Activated CD4-positive, alpha-beta memory T cell treated with anti-CD3 and anti-CD28 coated beads, Interleukin-2, amount 10 ng/mL, durations not matched to agents 7 days and 5 days (primary cell): ENCODE measurements at places on chromosomes 13 and 19.

DNA sequence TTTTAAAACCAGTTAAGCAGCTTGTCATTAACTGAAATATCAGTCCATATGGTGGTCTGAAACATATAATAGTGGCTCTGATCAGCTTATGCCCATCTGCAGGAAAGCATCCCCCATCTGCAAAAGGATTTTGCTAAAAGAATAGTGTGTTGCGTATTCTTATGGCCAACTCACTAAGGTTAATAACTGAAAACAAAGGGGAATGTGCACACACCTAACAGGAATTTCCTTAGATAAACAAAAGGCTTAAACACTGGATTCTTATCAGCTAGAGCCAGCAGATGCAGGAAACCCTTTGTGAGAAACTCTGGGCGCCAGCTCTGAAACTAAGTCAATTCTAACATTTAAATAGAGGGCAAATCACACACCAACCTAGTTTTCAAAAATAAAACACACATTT, 22.1 kb downstream of the VPS36 start:
- DNase-seq, result no peak
- H3K36me3 ChIP-seq, result peaks cover 49% of the 10 kb centered on the region
- H3K27ac ChIP-seq, result no peak overlapping the region
- H3K4me3 ChIP-seq, result no peak overlapping the region
- H3K4me1 ChIP-seq, result no peaks in the 10 kb centered on the region

DNA sequence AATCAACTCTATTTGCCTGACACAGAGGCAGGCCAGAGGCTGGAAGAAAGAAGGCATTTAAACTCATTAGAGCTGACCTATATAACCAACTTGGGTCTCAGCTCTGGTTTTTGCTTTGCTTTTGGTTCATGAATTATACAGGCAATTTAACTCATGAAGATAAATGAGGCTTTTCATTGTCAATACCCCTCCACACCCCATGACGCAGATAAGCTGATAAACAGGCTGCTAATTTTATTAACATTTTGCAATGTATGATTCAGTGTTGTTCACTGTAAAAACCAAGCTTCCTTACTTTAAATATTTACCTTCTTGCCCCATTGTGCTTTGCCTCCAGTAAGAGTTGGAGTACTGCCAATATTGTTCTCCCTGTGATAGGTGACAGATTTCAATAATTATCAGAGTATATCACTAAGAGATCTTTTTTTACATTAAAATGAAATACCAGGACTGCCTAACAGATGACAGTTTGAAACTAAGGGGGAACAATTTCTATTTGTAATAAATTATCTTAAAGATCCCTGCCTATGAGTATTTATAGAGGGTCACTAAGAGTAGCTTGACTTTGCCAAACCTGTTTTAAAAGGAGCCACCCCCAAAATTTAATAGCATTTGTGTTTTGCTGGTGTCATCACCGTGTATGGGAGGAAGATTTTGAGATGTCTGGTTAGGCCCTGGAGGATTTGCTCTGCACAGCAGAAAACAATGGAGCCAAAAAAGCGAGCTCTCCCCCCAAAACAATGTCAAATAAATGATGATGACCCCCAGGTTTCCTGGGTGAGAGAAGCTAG, 472.7 kb upstream of the NBEA start:
- no peaks in the 10 kb centered on the region for H3K4me1 ChIP-seq
- H3K36me3 ChIP-seq, result no peaks in the 10 kb centered on the region
- H3K27me3 ChIP-seq, result no peaks in the 10 kb centered on the region

DNA sequence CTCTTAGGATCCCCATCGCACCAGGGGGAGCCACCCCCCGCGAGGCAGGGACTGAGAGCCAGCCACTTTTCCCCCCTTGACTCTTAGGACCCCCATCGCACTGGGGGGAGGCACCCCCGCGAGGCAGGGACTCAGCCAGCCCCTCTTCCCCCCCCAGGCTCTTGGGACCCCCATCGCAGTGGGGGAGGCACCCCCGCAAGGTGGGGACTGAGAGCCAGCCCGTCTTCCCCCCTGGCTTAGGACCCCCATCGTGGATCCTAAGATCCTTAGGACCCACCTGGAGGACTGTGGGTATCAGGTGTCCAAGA, 365.2 kb upstream of the SPRY2 start:
- no peaks in the 10 kb centered on the region for H3K4me1 ChIP-seq
- H3K36me3 ChIP-seq, result no peaks in the 10 kb centered on the region
- no peaks in the 10 kb centered on the region for H3K27me3 ChIP-seq

GRCh38 chr13:60647547-60647946, 250.5 kb downstream of the TDRD3 start:
- H3K27me3 ChIP-seq, result no peaks in the 10 kb centered on the region
- H3K4me1 ChIP-seq, result no peaks in the 10 kb centered on the region
- no peak for DNase-seq

DNA sequence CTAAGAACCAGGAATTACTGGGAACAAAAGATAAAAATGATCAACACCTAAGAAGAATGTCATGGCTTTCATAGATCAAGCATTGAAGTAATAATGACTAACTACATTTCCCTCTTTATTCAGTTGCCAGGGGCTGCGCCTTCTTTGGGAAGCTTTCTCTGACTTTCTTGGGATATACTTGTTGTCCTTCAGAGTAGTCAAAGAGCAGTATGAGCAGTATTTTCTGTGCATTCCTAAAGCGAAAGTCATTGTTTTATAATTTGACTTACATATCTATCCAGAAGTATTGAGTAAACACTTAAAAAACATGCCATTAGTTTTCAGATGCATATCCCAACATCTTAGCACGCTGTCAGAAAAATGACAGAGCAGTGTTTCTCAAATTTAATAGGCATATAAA, 2412.4 kb downstream of the PCDH9 start:
- H3K4me1 ChIP-seq, result no peaks in the 10 kb centered on the region
- DNase-seq, result no peak
- H3K27me3 ChIP-seq, result no peaks in the 10 kb centered on the region
- H3K36me3 ChIP-seq, result no peaks in the 10 kb centered on the region
- no peak overlapping the region for H3K27ac ChIP-seq
